ENCODE measurements at places on chromosomes 4 and X. TPM values are rescaled to one million over a fixed set of nuclear protein-coding genes. Genes with fewer than 3 reads are reported as not detected.
A peak's percentile ranks its signal among the peaks of the same experiment; 100 is the strongest.

DNA sequence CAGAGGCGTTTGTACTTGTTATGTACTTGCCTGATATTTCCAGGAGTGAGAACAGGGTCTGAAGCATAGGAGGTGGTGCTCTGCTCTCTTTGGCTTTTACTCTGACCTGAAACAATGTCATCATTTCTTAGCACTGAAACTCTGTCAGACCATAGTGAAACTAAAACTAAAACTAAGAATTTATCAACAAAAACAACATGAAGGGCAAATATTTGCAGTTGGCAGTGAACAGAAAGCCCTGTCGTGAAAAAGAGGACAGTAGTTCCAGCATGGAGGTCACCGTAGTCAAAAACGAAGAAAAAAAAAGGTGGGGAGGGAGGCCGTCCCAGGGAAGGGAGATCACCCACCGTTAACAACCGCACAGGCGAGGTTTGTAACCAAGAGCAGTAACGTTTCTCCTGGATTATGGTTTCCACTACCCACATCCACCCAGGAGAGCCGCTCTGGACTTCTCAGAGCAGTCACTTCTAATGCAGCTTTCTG lies 97.5 kb downstream of the ANK2 start:
- peak; percentile 59 for DNase-seq

- DNase-seq: no peak
These were observed 9.5 kb upstream of the CXCR3 start for GRCh38 chrX:71627588-71628404.

Gene PAGE2
- polyA plus RNA-seq: not detected

DNA sequence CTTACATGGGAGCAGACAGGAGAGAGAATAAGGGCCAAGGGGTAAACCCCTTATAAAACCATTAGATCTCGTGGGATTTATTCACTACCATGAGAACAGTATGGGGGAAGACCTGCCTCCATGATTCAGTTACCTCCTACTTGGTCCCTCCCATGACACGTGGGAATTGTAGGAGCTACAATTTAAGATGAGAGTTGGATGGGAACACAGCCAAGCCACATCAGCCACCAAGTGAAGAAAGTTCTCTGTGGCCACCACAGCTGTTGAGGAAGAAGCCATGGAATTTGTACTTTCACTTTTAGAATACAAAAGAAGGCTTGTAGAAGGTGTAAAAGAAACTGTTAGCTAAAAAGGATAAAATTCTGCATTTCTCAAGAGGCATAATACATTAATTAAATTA lies 67.0 kb upstream of the CXorf51A start:
- DNase-seq: no peak

Gene NAT8L
- 2.1 TPM for polyA plus RNA-seq

GRCh38 chr4:182604953-182605352 lies 312.2 kb downstream of the DCTD start:
- no peak for DNase-seq

- DNase-seq: peak; percentile 17
These were observed 95.7 kb downstream of the CPZ start for GRCh38 chr4:8688041-8688907.

DNA sequence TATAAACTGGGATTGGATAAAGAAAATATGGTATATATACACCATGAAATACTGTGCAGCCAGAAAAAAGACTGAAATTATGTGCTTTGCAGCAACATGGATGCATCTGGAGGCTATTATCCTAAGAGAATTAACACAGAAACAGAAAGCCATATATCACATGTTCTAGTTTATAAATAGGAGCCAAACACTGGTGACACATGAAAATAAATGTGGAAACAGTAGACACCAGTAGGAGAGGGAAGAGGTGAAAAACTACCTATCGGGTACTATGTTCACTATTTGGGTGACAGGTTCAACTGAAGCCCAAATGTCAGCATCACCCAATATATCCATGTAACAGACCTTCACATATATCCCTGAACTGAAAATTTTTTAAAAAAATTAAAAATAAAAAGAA lies 725.1 kb downstream of the C4orf33 start:
- DNase-seq: peak; percentile 25

DNA sequence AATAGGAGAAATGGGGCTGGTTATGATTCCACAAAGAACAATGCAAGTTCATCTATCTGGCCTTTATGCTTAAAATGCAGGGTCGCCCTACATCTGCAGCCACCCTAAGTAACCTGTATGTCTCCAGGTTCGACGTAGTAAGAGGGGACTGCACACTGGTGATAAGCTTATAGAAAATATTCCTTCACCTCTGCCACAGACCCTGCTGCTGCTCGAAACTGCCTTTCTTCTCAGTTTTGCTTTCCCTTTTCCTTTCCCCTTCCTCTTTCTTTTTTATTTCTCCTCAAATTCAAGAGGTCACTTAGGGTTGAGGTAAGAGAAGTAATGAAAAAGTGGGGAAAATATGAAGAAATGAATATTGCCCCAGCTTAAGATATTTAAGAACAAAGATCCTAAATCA lies 123.5 kb downstream of the DCHS2 start:
- DNase-seq: no peak

DNA sequence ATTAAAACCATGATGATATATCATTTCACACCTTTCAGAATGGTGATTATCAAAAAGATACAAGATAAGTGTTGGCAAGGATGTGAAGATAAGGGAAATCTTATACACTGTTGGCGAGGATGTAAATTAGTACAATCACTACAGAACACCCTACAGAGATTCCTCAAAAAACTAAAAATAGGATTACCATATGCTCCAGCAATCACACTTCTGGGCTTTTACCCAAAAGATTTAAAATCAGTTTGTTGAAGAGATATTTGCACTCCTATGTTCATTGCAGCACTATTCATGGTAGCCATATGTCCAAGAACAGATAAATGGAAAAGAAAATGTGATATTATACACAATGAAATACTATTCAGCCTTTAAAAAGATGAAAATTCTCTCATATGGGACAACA lies 240.4 kb downstream of the GABRG1 start:
- DNase-seq: no peak

Gene CYSLTR1
- 6.6 TPM for polyA plus RNA-seq

DNA sequence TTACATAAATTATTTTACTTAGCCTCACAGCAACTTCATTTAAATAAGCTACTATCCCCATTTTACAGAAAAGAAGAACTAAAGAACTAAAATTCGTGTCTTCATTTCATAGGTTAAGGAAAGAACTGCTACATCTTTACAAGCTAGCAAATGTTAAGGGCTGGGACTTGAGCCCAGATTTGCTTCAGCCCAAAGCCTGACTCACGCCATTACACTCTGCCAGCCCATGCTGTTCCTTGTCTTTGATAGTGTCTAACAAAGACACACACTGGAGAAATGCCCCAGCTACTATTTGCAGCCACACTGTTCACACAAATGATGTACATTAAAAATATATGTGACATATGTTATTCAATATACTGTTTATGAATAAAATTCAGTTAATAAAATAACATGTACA lies 29.0 kb upstream of the ERVMER34-1 start:
- DNase-seq: peak; percentile 67

- DNase-seq: no peak
These were observed 210.6 kb downstream of the LDB2 start for GRCh38 chr4:16687845-16688244.

Gene SOWAHB
- 0.19 TPM for polyA plus RNA-seq

Gene TMEM184C
- polyA plus RNA-seq: 18.3 TPM

DNA sequence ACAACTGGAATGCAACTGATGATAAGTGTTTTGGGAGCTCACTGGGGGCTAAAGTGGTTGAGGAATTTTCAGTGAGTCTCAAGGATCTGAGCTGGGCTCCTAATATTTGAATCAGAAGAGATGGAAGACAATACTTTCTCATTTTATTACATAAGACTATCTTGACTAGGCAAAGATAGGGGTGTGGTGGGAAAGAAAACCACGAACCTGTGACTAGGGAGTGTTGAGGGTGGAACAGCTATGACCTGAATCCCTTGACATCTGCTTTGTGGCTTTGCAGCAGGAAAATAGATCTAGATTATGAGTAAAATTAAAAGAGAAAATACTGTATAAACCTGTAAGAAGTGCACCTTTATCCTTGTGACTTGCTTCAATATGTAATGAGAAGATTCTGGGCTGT lies 295.1 kb upstream of the TEX13A start:
- no peak for DNase-seq

DNA sequence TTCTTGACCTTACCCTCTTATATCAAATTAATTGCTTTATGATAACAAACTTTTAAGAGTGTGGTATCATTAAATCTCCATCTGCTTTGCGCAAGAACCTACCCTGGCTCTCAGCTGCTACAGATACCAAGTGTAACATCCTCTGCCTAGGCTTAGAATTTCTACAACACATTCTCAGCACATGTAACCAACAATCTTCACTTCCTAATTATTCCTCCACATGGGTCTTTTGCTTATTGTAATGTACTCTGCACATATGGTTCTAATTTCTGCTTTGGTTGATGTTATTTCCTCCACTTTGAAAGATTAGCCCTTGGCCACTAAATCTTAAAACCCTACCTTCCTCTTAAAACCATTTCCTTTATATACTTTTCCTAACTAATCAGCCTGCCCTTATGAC lies 242.4 kb downstream of the ARHGAP24 start:
- DNase-seq: peak; percentile 65

GRCh38 chr4:84483688-84484087 lies 15.4 kb downstream of the NKX6-1 start:
- no peak for DNase-seq

DNA sequence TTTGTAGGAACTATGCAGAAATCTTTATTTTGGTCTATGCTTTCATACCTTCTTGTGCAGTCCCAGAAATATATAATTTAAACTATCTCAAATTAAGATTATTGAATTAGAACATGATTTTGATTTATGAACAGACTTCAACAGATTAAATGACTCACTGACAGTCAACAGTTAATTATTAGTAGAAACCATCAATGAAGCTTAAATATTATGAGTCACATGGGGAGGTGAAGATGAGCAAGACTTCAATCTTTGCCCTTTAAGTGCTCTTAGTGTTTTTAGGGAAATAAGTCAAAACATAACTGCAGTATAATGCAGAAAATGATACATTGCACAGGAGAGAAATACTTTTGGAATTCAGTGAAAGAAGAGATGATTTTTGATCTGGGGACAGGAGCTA lies 81.5 kb upstream of the BMP3 start:
- DNase-seq: no peak

Gene SLC9B1
- polyA plus RNA-seq: 1.9 TPM

Gene SERPINA7
- polyA plus RNA-seq: 0.19 TPM

Gene TLR2
- polyA plus RNA-seq: 3.1 TPM

Gene LARP7
- 56.3 TPM for polyA plus RNA-seq

GRCh38 chr4:153465140-153465539 lies 1.0 kb upstream of the TMEM131L start:
- no peak for DNase-seq

- no peak for DNase-seq
These were observed 18.3 kb downstream of the SCARB2 start for GRCh38 chr4:76195326-76195725.

GRCh38 chrX:32408389-32408788 lies 803.0 kb downstream of the DMD start:
- peak; percentile 3 for DNase-seq

GRCh38 chr4:147355032-147355656 lies 125.8 kb upstream of the EDNRA start:
- DNase-seq: peak; percentile 49

DNA sequence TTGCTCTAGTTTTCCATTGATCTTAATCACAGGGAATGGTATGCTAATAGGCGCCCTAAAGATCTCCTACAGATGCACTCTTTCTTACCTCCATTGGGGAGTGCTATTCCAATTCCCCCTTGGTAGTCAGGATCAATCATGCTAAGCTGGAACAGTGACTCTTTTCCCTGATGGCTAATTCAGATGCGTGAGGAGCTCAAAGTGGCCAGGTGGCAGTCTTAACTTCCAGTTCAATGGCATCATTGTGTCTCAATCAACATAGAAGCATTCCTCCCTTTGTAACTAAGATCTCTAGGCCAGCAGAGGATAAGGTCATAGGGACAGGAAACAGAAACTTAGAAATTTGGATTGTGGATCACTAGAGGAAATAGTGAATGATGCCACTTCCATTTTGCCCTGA lies 216.8 kb downstream of the GRID2 start:
- DNase-seq: peak; percentile 2

Gene TRAM1L1
- polyA plus RNA-seq: 5.1 TPM

Gene NFKB1
- polyA plus RNA-seq: 26.2 TPM

DNA sequence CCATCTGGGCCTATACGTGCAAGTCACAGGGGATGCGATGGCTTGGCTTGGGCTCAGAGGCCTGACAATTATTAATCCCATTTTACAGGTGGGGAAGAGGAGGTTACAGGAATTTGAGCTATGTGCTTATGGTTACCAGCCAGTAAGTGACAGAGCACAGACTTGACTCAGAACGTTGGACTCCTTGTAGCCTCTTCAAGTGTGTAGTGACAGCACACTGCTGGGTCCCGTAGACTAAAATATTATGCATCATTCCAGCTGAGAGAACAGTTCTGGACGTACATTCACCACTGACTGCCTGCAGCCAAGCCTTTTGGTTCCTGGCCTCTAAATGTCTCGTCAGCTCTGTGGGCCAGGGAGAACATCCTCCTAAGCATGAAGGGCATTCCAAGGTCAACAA lies 314.5 kb downstream of the GPAT3 start:
- DNase-seq: no peak

- no peak for DNase-seq
These were observed 81.0 kb upstream of the TCEAL2 start for GRCh38 chrX:102044496-102044895.

DNA sequence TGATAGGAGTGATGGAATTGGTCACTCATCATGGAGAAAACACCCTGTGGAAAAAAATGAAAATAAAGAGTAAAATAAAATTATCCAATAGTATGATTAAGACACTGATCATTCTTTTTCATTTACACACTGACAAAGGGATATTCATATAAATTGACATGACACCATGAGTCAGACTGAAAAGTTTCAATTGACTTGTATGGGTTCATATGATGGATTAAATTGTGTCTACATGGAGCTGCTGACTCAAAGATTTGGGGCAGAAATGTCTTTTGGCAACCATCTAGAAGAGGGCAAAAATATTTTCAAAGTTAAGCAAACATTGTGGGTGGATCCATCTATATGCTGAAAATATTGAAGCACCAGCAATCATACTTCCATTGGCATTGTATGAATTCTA lies 153.4 kb upstream of the PPP3CA start:
- DNase-seq: no peak

Gene VCX3A
- polyA plus RNA-seq: not detected

- no peak for DNase-seq
These were observed 96.6 kb upstream of the IL13RA1 start for GRCh38 chrX:118630848-118631247.

DNA sequence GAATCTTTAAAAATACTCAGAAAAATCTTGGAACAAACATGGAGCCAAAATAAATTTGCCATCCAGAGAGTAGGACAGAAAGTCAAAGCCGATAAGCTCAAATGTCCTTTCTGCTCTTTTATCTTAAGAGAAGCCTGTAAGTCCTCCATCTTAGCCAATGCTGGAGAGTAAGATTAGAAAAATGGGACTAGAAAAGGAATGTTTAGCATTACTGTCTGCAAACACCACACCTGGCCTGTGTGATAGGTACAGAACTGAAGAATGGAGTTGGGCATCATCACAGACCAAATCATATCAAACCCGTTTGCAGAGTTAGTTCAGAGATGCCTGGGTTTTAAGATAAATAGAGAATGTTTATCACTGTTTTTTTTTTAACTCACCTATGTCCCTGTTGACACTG lies 10.5 kb upstream of the SLC39A8 start:
- DNase-seq: no peak

Gene CENPE
- 6.2 TPM for polyA plus RNA-seq
